ENCODE measurements at places on chromosomes 2 and 18. TPM values are rescaled to one million over a fixed set of nuclear protein-coding genes. Genes with fewer than 3 reads are reported as not detected.

DNA sequence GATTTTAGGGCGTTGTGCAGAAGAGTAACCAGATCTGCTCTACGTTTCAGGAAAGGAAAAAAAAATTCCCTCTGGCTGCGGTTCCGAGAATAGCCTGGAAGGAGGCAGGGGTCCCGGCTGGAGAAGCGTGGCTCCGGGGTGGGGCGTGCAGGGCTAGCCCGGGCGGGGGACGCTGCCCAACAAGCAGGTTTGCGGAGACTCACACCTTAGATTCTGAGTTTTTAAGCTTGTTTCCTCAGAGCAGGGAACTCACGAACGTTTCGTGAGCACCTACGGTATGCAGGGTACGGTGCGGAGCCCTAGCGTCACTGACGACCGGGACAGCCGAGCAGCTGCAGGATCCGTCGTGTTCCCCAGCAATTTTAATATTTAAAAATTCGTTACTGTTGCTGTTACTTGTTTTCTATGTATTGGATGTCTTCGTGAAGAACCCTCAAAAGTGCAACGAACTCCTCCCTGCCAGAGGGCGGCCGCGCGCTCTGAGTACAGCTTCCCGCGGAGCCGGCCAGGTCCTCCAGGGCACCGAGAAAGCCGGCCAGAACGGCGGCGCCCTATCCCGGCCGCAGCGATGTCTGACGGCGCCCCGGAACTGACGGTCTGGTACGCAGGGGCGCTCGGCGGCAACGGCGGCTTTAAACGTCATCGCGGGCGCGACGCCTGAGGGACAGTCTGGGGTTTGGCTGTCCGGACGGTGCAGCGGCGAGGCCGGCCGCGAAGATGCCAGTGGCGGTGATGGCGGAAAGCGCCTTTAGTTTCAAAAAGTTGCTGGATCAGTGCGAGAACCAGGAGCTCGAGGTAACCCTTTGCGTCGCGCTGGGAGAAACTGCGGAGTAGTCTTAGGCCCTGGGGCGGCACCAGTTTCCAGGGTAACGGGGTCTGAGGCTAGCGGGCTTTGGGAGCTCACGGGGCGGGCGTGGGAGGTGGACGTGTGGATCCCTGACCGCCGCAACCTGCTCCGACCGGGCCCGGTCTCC lies at the start of gene COPS8:
COPS8 (plus strand) TSS at position 642 of the 974 bp plus-strand sequence; CDS start at position 718, 76 bp downstream.
- DNase-seq: peak; percentile 91

DNA sequence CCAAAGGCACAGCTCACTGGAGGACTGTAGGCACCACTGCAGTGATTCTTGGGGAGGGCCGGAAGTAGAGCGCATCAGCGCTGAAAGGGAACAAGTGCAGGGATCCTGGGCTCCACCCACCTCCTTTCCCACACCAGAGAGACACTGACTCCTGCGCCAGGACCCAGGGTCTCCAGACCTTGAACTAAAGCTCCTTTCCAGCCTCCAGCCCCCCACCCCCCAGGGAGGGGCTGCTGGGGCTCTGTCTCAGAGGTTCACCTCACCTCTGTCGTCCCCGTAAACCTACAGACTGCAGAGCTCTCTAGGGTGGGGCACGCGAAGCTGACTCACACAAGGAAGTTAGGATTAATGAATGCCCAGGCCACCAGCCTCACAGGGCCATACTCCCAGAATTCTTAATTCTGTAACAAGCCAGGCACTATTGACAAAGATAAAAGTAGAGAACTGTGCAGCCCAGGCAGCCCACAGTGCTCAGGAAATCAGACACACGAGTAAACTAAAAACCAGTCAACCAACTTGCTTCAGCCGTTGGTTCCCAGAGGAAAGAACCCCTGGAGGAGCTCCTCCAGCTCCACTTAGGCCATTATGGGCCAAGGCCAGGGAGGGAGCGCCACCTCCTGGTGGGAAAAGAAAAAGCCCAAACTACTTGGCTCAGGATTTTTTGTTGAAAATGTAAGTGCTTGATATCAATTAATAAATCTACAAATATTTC lies 45.1 kb upstream of the ACAA2 start:
- peak; percentile 89 for DNase-seq

- DNase-seq: no peak
Measured at GRCh38 chr2:27647289-27647688, 16.1 kb downstream of the SUPT7L start.

DNA sequence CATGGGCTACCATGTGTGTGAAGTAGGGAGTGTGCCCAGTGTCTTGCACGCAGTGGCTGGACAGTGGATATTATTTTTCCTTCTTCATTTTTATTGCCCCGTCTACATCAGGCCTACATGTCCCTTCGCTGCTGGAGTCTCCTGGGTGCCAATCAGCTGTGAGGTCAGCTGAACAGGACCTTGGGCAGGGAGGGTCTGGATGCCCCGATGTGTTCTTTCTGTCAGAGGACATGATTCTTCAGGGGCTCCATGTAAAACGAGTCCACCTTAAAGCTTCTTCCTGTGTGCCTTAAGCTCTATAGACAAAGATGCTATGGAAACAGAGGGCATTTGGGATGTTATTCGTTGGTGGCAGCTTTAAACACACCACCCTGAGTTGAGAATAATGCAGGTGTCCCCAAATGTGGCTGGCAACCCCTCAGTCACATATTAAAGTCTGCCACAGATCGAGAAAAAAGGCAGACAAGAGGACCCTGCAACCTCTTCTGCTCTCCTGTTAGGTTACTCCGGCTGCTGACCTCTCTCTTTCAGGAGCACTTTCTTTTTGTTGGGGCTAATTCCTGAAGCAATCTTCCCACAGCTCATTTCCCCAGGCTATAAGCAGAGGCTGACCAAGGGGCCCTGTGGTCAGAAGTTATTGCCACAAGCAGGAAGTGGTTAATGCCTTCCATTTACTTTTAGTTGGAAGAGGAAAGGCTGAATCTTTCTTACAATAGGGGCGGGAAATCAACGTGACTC lies 20.0 kb downstream of the GREB1 start:
- no peak for DNase-seq

DNA sequence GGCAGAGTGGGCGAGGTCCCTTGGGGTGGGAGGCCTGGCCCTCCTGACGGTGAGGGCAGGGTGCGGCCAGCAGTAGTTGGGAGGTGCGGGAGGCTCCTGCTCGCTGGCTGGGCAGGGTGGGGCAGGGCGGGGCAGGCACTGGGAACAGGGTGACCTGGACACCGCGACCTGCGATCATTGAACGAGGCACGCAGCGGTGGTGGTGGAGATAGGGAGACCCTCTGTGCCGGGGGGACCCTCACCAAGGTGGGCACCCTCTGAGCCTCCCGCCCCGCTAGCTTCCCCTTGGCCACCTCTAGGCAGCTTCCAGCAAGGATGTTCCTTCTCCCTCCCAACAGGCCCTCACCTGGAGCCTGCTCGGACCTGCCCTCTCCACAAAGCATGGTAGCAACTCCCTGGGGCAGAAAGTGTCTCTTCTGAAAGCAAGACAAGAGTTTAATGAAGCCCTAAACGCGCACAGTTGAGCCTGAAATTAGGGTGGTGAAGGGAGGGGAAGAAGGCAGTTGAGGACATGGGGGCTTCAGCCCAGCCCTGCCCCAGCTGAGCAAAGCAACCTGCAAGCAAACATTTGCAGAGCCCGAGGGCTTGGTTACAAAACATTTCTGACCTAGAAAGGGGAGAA lies 15.4 kb upstream of the FOSL2 start:
- DNase-seq: peak; percentile 92

DNA sequence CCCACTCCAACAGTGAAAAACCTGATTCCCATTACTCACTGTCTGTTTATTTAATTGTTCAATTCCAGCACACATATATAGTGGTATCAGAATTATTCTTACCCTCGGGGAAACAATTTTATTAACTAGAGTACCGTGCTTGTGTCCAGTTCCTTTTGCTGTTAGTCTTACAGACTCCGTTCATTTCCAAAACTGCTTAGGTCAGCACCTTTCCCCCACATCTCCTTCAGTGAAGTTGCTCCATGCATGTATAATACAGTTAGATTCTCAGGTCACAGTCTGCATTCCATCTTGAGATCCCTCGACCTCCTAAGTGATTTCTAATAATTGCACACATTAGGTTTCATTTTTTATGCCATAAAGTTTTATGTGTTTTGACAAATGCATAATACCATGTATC lies 56.3 kb upstream of the ZNF521 start:
- no peak for DNase-seq

- DNase-seq: no peak
Measured at GRCh38 chr2:681312-681711, 4.1 kb upstream of the TMEM18 start.

- no peak for DNase-seq
Measured at GRCh38 chr18:10514601-10515000, 11.2 kb upstream of the NAPG start.

DNA sequence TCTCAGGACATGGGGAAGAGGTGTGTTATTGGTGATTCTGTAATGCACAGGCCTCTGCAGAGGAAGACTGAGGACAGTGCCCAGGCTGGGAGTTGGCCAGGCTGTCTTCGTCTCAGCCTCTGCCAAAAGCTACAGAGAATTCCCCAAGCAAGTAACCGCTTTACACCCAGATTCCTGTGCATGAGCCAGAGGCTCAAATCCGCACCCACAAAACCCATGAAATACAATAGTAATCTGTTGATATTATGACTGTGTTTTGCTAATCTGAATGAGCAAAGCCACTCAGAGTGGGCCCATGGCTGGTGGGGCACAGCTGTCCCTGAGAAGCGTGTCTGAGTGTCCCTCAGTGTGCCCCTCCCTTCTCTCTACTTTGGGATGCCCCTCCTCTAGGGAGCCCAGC lies 149.5 kb upstream of the PXDN start:
- DNase-seq: no peak

Gene OXER1
- polyA plus RNA-seq: 10.8 TPM

Gene FHOD3
- 0.22 TPM for polyA plus RNA-seq

Data from small intestine (tissue), 16 donors.